Transverse colon (tissue), 4 donors: ENCODE measurements at places on chromosomes 1 and 21. TPM values are rescaled to one million over a fixed set of nuclear protein-coding genes. Genes with fewer than 3 reads are reported as not detected.

DNA sequence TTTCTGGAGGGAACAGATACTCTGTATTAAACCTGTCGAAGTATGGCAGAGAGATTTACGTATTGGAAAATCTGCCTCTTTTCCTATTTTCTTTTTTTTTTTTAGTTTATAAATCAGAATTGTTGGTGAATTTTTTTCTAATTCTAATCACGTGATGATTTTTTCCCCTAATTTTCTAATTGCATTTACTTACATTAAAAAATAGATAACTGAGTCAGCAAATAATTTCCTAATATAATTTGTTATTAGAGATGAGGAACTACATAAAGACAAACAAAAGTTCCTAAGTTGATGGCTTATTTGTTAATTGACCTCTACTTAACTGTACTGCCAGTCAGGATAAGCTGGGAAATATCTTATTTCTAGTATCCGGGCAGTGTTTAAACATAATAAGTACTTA, 34.6 kb downstream of the SNX7 start:
- H3K27ac ChIP-seq, result no peak overlapping the region
- DNase-seq, result no peak
- no peak overlapping the region for H3K4me3 ChIP-seq
- H3K36me3 ChIP-seq, result peaks cover 8% of the 10 kb centered on the region

- no peaks in the 10 kb centered on the region for H3K4me1 ChIP-seq
- no peak for DNase-seq
- no peak overlapping the region for H3K27ac ChIP-seq
- no peaks in the 10 kb centered on the region for H3K27me3 ChIP-seq
- H3K36me3 ChIP-seq, result no peaks in the 10 kb centered on the region
These were observed 196.8 kb downstream of the PTBP2 start for GRCh38 chr1:96918406-96918805.

- peak overlapping the region; percentile 44 for H3K4me3 ChIP-seq
- peak; percentile 67 for DNase-seq
- H3K27me3 ChIP-seq, result peaks cover 58% of the 10 kb centered on the region
- no peaks in the 10 kb centered on the region for H3K36me3 ChIP-seq
- no peaks in the 10 kb centered on the region for H3K4me1 ChIP-seq
These were observed 5.8 kb downstream of the PERM1 start for GRCh38 chr1:975896-976683.

DNA sequence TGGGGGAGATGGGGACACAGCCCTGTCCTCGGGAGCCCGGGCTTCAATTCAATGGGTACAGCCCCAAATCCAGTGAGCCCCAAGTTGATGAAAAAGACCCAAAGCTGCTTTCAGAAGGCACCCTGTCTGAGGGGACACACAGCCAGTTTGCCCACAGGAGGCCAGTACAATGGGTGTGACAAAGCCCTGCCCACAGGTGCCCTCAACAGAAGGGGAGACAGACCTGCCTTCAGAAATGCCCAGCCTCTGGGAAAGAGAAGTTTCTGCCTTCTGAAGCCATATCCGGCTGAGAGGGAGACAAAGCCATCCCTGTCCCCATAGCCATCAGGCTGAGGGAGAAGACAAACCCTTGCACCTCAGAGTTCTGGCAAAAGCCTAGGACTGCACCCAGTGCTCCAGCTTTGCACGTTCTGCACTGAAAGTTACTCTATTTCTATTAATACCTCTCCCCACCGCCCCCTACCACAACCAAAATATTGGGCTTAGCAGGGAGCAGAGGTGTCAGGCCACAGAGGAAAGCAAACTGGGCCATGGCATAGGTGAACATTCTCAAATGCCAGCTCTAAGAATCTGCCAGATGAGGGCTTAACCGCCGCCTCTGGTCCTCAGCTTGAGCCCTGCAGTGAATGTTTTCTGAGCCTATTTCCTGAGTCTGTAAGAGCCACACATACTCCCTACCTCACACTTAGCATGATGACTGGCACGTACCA, 18.0 kb upstream of the PTAFR start:
- H3K4me1 ChIP-seq, result peaks cover 3% of the 10 kb centered on the region
- no peak for DNase-seq
- H3K27me3 ChIP-seq, result no peaks in the 10 kb centered on the region
- no peak overlapping the region for H3K4me3 ChIP-seq
- no peak overlapping the region for H3K27ac ChIP-seq

Gene SETDB1
- 36.3 TPM for total RNA-seq
